ENCODE measurements at places on chromosomes 5 and 9. TPM values are rescaled to one million over a fixed set of nuclear protein-coding genes. Genes with fewer than 3 reads are reported as not detected.

DNA sequence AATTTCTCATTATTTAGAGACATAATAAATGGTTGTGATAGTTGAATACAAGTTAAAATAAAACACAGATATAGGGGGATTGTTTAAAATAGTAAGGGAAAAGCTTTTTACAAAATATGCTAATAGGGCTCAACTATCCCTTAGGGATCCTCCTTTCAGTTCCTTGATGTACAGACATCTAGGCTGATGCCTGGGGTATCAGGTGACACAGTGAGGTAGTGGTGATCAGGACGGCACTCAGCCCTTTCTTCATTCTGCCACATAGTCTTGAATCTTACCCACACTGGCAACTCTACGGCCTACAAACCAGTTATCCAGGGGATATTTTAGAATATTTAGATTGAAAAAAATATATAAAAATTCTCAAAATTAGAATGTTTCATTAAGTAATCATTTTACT is 12.5 kb upstream of the SLC35D2 start:
- no peak for DNase-seq

Gene FCN2
- total RNA-seq: not detected

Gene SLCO6A1
- not detected for total RNA-seq

DNA sequence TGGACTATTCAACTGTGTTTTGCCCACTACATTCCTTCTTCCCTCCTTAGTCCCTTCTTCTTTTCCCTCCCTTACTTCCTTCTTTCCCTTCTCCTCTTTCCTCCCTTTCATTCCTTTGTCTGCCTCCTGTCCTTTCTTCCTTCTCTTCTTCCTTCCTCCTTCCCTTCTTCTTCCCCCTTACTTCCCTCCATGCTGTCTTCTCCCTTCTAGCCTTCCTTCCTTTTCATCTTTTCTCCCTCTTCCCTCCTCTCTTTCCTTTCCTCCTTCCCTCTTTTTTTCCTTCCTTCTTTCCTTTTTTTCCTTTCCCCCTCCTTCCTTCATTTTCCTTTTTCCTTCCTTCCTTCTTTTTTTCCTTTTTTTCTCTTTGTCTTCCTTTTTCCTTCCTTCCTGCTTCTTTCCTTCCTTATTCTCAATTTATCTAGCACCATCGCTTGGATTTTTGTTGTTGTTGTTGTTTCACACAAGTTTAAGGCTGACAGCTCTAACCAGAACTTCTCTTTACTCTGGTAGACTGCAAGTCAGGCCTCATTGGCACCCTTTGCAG is 123.4 kb downstream of the CEMIP2 start:
- DNase-seq: no peak

- DNase-seq: no peak
Measured at GRCh38 chr5:136926073-136926472, 560.7 kb upstream of the TRPC7 start.

GRCh38 chr9:74951725-74952151 is 974 bp downstream of the C9orf40 start:
- DNase-seq: peak; percentile 70

DNA sequence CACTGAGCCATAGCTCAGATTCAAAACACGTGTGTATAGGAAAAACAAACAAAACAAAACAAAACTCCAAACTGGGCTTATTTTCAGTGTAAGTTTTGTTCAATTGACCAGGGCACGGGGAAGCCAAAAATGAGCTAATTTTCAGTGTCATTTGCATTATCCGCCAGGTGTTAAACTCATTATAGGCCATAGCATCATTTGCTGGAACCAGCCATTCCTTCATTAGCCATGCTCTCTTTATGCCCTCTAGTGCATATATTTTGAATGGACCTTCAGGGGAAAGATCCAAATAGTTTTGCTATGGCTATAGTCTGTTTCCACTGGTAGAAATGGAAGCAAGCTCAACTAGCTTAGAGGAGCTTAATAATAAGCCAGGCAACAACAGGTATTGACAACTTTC is 1205.2 kb upstream of the DMAC1 start:
- DNase-seq: no peak

DNA sequence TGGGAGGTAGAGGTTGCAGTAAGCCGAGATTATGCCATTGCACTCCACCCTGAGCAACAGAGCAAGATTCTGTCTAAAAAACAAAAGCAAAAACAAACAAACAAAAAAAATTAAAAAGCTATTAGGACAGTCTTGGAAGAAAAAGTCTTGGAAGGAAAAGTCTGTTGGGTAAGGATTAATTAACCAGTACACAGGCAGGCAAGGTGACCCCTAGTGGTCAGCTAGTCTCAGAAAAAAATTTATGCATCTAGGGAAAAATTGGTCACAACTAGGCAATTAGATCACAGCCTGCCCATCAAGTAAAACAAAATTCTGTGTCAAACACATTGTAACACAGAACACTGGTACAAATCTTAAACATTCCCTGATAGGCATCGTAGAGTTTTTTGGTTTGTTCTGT is 6.7 kb upstream of the ANKRD18B start:
- DNase-seq: no peak

Gene LCN12
- 2.0 TPM for total RNA-seq

DNA sequence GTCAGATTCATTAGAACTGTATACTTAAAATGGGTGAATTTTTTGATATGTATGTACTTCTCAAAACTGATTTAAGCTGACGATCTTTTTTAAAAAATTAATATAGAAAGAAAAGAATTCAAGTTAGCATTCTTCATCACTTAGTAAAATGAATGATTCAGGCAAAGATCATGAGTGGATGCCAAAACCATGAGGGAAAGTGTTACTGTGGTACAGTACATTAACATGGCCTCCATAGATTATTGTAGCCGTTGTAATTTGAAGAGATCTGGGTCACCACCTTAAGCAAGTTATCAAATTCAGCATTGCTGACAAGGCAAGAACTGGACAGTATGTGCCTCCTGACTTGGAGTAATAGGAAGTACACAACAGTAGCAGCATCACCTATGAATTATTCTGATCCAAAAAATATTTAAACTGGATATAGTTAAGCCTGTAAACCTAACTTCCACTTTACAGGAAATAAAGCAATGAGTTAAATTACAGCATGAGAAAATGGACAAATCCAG is 29.7 kb downstream of the C9orf85 start:
- no peak for DNase-seq

GRCh38 chr5:119166026-119166425 is 95.1 kb downstream of the DMXL1 start:
- no peak for DNase-seq

DNA sequence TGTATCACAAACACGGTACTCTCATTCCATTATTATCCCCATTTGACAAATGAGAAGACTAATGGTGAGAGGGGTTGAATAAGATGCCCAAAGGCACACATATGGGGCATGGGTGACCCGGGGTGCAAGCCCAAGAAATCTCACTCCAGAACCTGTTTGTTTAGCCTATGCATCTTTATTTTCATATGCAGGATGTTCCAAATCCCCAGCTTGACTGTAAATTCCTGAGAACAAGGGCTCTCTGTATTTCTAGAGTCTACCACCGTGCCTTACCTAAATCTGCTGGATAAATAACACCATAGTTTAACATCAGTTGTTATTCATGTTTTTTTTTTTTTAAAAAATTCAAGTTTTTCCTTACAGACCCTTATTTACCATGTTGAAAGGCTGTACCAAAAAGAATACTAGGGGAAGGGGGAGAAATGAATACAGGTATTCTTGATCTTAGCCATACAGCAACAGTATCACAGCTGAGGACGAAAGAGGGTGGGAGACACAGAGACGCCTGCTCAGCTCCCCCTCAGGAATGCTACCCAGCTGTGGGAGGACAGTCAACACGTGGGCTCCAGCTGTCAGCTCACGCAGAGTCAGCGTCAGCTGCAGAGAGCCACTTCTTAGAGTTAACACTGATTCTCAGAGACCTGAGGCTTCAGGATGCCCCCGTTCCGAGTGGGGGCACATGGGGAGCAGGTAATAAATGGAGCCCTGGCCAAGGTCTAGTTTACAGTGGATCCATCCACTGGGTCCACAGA is 86.6 kb downstream of the MED27 start:
- no peak for DNase-seq

GRCh38 chr5:92980491-92980890 is 600.5 kb downstream of the NR2F1-AS1 start:
- no peak for DNase-seq

DNA sequence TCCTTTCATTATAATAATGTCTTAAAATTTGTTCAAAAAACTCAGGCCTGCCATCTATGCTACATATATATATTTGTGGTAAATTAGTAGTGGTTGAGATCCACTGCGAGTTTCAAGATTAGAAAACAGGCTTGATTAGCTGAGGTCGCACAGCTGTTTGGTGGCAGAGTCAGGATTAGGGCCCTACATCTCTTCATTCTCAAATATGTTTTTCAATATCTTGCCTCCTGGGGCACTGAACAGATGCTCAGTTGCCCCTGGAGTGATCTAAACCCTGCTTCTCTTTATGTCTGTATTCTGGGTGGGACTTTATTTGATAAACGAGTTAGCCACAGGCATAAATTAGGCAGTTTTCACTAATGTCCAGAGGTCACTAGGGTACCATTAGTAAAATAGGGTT is 27.8 kb upstream of the CEP120 start:
- no peak for DNase-seq

GRCh38 chr5:143659599-143660238 is 152.2 kb upstream of the HMHB1 start:
- DNase-seq: no peak
